NCI-H2081 (cell line): ENCODE measurements at places on chromosomes 5 and 9.
A peak's percentile ranks its signal among the peaks of the same experiment; 100 is the strongest.

- peak; percentile 17 for DNase-seq
These were observed 637.7 kb downstream of the SEMA5A start for GRCh38 chr5:8908055-8908683.

- DNase-seq, result no peak
These were observed 63.5 kb downstream of the ZNF354C start for GRCh38 chr5:179123491-179124272.

- DNase-seq, result no peak
These were observed 150.4 kb downstream of the SPOCK1 start for GRCh38 chr5:137348759-137349158.

DNA sequence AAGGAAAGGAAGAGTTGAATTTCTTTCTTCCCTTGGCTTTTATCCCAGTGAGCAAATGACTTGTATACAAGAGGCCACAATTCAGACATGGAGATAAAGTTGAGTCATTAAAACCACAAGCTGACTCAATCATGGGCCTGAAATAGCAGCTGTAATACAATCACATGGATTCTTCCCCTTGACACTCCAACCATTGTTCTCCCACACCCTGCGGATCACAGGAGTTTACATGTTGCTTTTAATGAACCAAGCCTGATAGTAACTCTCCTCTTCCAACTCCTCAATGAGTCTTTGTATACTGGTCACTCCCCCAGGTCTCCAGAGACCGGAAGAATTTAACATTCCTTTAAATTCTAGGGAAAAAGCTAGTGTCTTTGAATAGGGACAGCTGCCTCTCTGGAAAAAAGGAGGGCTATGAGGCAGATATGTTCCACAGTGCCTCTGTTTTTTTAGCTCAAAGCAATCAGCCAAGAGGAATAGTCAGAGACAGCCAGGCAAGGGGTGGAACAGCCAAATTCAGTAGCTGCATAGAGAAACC is 32.4 kb downstream of the PCDHGC5 start:
- peak; percentile 1 for DNase-seq

GRCh38 chr5:78404682-78405293 is 44.4 kb downstream of the SCAMP1 start:
- no peak for DNase-seq

DNA sequence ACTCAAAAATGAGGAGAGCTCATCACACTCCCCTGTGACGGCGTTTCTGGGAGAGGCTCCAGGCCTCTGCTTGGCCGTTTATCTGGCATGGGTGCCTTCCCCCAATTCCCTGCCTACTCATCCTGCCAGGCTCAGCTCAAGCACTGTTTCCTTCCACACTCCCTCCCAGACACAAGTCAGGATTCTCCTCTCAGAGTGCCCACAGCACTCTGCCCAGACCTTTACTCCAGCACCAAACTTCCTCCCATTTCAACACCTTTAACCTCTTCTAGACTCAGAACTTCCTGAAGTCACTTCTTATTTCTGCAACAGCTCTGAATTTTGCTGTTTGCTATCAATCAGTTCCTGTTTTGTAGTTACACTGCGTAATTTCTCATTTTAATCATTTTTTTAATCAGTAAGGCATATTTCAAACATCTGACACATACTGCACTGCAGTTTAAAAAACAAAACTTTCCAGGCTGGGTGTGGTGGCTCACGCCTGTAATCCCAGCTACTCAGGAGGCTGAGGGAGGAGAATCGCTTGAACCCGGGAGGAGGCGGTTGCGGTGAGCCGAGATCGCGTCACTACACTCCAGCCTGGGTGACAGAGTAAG is 16.0 kb downstream of the TRMO start:
- no peak for DNase-seq

DNA sequence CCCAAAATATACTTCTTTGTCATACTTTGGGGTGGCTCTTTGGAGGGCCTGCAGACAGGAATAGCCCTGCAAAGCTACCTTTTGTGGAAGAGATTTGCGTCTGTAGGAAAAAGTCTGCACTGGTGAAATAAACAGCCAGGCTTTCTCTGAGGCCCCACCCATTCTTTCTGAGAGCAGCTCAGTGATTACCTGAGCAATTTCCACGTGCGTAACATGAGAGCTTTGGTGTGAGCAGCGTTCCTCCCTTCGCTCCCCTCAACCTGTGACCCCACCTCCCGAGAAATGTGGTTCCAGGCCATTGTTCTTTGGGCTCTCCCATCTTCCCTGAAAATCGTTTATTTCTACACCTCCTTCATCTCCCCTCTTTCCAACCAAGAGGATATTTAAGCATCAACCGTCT is 23.8 kb upstream of the FBP1 start:
- DNase-seq, result no peak

DNA sequence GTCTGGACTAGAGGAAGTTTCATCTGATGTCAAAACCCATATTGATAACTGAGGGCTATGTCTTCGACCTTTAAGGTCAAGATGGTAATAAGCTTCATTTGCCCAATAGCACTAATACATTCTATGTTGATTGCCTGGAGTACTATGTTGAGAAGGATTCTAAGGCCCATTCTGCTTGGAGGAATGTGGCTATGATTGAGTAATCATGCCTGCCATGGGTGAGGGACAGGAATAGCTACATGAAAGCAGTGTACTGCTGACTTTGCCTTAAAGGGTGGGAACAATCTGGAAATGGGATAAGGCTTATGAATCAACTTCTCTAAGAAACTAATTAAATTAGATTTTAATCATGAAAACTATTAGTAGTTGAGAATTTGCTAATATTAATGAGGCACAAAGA is 13.6 kb downstream of the NNT start:
- DNase-seq, result no peak

GRCh38 chr5:113552137-113552536 is 38.6 kb downstream of the YTHDC2 start:
- DNase-seq, result no peak

- no peak for DNase-seq
These were observed 281.9 kb upstream of the PUM3 start for GRCh38 chr9:3125602-3126405.

- no peak for DNase-seq
These were observed 135.4 kb upstream of the CKMT2 start for GRCh38 chr5:81097713-81098112.

DNA sequence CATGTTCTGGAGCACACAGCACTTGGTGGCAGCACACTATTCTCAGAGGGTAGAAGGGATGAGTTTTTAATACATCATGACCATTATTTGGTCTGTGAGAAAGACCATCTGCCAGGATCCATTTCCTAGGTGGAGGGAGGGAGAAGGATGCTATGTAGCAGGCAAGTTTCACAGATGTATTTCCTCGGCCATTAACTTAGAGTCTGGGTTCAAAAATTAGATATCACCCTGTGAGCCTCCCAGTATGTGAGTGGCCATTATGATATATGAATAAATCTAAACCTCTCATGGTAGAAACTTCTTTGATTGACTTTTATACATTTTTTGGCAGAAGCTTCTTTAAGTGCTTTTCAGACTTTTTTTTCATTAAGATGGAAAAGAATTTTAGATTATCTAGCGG is 133.9 kb downstream of the SREK1 start:
- DNase-seq, result no peak

DNA sequence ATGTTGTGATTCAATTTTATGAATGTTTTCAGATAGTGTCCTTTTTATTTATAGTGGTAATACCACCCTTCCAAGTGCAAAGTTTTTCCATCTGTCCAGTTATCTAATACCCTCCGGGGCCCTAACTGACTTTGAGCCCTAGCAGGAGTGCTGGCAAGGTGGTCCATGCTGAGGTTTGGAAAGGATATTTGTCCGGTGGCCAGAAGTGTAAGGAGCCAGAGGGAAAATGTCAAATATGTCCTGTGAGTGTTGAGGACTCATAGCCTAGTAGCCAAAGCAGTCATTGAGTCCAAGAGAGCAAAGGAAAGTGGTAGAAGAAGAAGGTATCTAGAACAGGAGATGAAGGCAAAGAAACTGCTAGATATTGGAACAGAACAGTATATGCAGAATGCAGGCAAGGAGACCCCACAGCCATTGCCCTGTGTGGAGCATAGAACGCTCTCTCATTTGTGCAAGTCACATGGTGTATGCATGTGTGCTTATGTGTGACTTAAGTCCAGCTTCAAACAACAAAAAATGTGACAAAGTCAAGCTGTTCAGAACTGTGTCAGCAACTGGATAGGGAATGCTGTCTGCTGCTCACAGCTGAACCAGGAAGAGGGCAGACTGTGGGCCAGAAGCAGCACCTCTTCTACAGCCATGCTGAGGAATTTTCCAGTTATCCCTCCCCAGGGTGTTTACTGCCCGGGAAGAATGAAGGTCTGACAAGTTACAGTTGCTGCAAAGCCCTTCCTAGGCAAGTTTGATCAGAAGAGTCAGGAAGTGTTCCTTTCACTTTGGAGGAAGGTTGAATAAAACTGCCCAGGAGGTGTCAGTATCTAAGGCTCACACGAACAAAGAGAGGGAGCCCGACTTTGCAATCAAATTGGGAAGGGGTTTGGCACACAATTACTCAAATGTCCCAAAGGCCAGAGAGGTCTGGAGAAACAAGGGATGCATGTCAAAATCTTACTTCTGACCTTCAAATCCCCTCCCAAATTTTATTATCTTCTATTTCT is 463.3 kb upstream of the DMAC1 start:
- no peak for DNase-seq

GRCh38 chr5:98962587-98962986 is 33.8 kb upstream of the CHD1 start:
- no peak for DNase-seq

DNA sequence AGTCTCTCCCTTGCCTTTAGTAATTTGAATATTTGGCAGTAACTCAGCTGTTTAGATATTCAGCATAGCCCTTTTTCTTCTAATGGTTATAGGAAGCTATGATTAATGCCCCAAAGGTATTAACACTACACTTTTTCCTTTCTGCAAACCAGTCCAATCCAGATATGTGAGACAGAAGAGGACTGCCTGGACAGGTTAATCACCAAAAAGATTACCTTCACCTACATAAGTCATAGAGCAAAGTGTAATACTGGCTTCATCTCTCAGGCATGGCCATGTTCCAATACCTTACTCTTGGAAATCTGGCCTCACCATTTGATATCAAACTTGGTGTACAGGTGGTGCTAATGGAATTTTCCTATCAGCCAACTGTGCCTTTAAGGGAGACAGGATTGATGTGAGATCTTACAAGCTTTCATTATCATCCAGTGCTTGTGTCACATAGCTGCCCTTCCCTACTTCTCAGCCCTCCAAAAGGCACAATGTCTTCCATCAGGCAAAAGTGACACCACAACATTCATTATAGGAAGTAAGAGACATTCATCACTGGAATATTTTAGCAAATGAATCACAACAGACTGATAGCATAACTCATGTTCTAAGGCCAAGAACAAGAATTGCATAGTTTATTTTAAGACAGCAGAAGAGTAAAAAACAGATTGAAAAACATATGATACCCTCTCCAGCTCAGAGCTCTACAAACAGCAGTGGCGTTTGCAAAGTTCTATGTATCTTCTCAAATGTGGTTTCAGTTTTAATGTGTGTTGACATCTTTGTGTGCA is 91.2 kb upstream of the PAM start:
- no peak for DNase-seq

- DNase-seq, result no peak
These were observed 166.4 kb upstream of the ZNF618 start for GRCh38 chr9:113709721-113710120.

DNA sequence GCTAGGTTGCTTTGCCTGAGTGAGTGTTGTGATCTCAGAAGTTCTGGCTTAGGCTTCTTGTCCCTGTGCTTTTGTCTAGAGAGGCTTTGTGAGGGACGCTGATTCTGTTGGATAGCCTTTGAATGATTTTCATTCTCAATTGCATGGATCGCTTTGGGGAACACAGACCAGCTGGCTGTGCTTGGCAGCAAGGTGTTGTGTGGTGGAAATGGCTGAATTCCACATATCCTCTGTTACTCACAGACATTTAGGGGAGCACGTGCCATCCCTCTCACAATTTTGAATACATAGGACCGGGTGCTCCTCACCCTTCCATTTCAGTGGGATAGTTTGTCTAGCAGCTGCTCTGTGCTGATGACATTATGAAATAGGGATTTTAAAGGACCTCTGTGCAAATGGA is 76.2 kb downstream of the IQGAP2 start:
- DNase-seq, result no peak

GRCh38 chr5:150499437-150499956 is 8.4 kb upstream of the NDST1 start:
- DNase-seq, result no peak

DNA sequence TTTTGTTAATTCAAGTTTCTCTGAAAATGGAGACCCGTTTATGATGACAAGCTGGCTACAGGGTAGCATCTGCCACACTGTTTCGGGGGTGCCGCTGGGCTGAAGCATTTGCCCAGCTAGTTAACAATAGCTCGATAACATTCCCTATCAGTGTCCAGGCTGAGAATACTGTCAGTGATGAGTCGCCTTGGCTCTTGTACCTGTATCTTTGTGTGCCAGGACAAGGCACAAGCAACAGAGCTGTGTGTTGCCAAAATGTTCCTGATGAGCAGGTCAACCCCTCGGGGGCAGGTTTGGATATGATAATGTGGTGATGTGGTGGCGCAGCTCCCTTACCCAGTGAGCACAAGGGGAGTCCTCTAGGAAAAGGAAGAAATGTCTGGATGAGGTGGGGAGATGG is 7.0 kb downstream of the TGFBI start:
- DNase-seq, result no peak

- DNase-seq, result no peak
These were observed 4.5 kb downstream of the GRK6 start for GRCh38 chr5:177430972-177431316.

- DNase-seq, result no peak
These were observed 22.3 kb downstream of the ZNF474 start for GRCh38 chr5:122151640-122152039.

- no peak for DNase-seq
These were observed 105.7 kb downstream of the LURAP1L start for GRCh38 chr9:12880406-12881015.

DNA sequence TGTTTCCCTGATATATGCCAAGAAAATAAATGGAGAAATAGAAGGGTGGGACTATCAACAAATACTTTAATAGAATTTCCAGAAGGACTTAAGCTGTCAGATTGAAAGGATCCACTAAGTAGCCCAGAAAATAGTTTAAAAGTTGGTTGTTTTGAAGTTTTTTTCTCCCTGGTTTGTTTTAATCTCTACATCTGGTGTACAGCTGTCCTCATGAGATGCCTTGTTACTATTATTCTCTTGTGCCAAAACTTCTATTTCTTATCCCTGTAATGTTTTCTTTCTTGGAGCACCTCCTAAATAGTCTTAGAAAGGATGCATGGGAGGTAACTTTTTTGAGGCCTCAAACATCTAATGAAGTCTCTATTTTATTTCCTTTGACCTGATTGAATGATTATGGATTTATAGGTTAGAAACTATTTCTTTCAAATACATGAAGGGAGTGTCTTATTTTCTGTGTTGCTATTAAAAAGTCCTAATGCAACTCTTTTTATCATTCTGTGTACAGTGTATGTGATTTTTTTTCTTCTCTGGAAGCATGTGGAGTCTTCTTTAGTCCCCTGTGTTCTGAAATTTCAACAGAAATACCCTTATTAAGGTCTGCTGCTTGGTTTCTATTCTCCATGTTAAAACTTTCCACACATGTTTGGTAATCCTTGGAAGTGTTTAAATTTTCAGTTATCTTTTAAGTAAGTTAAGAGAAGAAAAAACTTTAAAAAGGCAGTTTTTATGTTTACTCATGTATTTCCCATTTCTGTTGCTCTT is 140.0 kb upstream of the CDKN2B start:
- no peak for DNase-seq
